Kidney glomerular epithelial cell (primary cell): ENCODE measurements at places on chromosomes 6 and 20.

DNA sequence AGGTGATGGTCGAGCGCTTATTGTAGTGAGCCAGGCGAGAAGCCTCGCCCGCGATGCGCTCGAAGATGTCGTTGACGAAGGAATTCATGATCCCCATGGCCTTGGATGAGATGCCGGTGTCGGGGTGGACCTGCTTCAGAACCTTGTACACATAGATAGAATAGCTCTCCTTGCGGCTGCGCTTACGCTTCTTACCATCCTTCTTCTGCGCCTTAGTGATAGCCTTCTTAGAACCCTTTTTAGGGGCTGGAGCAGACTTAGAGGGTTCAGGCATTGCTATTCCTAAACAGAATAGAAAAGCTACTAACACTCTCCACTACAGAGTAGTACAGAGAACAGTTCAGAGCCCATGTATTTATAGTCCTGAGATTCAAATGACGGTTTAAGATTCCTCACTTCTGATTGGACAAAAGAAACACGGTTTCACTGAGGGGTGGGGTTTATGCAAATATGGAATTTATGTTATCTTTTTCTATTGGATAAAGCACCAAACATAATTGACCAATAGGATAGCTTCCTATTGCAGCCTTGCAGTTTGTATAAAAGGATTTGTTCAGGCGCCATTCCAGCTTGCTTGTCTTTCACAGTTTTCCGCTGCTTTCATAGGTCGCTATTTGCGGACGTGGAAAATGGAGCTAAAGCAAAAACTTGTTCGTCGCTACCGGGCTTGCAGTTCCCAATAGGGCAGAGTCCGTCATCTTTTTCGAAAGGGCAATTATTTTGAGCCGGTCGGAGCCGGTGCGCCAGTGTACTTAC is 43.7 kb upstream of the HFE start:
- DNase-seq, result peak; percentile 99

GRCh38 chr6:89239338-89239737 is 22.2 kb upstream of the GABRR1 start:
- no peak for DNase-seq

DNA sequence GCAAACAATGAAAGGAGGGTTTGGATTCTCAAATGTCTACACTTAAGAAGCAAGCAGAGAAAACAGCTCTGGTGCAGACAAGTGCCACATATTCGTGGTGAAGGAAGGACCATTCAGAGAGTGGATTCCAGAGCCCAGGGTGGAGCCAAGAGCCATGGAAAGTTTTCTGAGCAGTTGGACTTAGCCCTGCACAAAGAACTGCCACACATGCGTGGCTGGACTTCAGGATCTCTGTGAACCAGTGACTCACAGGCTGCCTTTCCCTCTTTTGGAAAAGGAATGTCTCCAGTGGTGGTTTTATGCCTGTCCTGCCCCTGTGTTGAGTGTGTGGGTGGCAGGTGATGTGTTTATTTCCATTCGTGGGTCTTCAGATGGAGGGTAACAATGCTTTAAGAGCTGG is 489.5 kb downstream of the CDH26 start:
- no peak for DNase-seq

DNA sequence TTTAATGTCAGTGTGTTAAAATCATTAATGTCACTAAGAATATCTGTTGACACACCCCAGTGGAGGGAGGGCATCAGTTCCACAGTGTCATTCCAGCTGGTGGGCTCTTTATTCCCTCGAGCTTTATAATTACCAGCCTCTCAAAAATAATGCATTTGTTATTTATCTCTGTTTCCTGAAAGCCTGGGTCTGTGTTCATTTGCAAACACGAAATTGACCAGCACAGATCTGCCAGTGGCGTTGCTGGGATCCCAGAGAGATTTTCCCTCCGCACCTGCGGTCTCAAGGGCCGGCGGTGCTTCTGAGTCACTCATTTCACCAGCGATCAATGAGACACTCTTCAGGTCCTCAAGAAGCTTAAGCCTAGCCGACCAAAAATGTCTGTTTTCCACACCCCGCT is 5.7 kb upstream of the PYGB start:
- no peak for DNase-seq

- DNase-seq, result no peak
Measured at GRCh38 chr20:16701296-16701695, 28.5 kb upstream of the SNRPB2 start.
